Panc1 (cell line): ENCODE measurements at places on chromosomes 16 and 17.

GRCh38 chr17:3697103-3697476 is 1.1 kb upstream of the P2RX5 start:
- no peak for DNase-seq

DNA sequence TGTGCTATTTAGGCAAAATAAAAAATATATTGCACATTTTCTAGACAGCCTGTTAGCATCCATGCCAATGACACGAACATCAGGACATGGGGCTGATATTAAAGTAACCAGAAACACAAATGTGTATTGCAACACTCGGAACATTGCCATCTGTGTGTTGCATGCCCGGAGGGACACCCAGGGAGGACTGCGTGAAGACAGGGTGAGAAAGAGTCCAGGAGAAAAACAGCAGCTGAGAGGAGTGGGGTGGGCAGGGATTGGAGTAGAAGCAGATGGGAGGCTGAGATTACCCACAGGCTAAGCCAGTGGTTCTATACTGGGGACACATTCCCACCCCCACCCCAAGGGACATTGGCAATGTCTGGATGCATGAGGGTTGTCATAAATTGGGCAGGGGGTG is 114.8 kb downstream of the GRIN2A start:
- no peak for DNase-seq

DNA sequence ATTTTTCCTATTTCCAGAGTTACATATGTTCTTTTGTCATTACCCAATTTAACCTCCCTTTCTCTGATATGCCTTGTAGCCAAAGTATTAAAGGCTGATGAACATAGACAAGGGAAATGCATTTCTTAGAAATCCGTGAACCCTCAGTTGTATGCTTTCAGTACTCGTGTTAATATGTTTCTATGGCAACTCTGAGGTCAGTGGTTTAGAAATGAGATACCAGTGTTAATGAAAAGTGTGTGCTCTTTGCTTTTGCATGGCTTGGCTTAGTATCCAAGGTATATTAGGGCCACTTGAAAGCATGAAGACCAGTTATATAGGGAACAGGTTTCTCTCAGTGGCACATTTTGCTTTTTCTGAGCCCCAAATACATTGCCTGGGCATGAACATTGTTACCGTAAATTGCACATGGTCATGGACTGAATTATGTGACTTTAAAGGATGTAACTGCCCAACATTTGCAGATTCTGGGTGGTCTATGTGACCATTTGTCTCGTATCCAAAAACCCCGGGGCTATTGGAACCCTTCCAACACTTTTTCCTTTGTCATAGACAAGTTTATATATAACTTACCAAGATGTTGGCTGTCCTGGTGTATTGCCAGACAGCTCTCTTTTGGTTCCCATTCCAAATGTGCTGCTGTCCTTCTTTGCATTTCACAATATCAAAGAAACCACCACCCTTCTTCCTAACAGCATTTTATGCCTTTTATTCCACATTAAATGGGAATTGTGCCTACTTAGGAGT is 17.5 kb downstream of the ABHD15 start:
- no peak for DNase-seq

- DNase-seq, result no peak
These were observed 5.8 kb downstream of the CDH5 start for GRCh38 chr16:66372078-66372897.

GRCh38 chr17:49924116-49924515 is 44.9 kb upstream of the DLX4 start:
- no peak for DNase-seq

- DNase-seq, result no peak
These were observed 179.7 kb downstream of the RAB11FIP4 start for GRCh38 chr17:31570951-31571892.

- no peak for DNase-seq
These were observed 63.7 kb upstream of the SIAH1 start for GRCh38 chr16:48448841-48449481.

DNA sequence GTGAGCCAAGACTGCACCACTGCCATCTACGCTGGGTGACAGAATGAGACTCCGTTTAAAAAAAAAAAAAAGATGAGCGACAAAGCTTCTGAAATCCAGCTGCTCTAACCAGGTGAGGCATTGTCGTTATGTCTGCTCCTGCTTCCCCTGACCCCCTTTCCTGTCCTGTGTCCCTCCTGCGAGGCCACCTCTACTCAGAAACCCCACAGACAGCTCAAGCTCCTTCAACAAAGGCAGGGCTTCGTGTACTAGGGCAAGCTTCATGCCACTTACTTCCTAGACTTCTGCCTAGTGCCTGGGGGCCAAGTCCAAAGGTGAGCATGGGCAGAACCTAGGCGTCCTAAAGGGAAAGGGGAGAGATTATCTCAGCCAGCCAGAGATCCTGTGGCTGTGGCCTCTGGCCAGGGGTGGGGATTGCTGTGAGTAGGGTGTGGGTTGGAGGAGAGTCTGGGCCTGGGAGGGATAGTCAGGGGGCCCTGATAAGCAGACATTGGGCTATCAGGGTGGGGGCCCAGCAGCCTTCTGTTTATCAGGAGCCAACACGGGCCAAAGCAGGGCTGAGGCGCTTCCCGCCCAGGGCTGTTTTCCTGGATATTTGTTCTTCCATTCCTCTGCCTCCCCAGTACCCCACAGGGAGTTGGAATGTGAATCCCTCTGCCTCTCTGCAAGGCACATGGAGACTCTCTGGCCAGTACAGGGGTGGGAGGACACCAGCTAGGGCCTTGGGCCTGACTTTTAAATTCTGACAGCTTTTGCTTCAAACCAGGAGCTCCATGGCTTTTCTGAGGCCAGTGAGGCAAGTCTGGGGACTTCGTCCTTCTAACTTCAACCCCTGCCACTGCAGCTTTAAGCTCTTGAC is 10.4 kb downstream of the ERAL1 start:
- DNase-seq, result no peak

DNA sequence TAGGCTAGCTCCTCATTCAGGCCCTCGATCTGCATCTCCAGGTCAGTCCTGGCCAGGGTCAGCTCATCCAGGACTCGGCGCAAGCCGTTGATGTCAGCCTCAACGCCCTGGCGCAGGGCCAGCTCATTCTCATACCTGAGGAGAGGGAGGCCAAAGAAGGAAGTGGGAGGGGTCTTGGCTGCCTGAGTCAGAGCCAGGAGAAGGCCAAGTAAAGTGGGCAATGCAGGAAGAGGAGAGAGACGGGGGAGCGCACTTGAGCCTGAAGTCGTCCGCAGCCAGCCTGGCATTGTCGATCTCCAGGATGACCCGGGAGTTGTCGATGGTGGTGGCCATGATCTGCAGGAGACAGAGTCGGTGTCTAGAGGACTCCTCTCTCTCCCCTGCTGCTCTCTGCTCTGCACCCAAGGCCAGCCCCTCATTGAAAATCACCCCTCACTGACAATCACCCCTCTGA is 1.8 kb downstream of the KRT15 start:
- no peak for DNase-seq

GRCh38 chr16:71645450-71645849 is 19.5 kb downstream of the MARVELD3 start:
- peak; percentile 22 for DNase-seq

- DNase-seq, result no peak
These were observed 123.9 kb upstream of the CIBAR2 start for GRCh38 chr16:85235991-85236817.

GRCh38 chr16:27238591-27238990 is 30.0 kb downstream of the NSMCE1 start:
- no peak for DNase-seq

GRCh38 chr16:30641378-30641982 is 9.3 kb upstream of the PRR14 start:
- DNase-seq, result no peak

- DNase-seq, result no peak
These were observed 53.3 kb upstream of the CCL2 start for GRCh38 chr17:34201767-34202166.

GRCh38 chr17:44108440-44109311 is 14.8 kb downstream of the HDAC5 start:
- DNase-seq, result no peak
